ENCODE measurements at places on chromosomes 7 and 10.

GRCh38 chr10:72097448-72098300 is 9.3 kb upstream of the SPOCK2 start:
- no peak for DNase-seq

DNA sequence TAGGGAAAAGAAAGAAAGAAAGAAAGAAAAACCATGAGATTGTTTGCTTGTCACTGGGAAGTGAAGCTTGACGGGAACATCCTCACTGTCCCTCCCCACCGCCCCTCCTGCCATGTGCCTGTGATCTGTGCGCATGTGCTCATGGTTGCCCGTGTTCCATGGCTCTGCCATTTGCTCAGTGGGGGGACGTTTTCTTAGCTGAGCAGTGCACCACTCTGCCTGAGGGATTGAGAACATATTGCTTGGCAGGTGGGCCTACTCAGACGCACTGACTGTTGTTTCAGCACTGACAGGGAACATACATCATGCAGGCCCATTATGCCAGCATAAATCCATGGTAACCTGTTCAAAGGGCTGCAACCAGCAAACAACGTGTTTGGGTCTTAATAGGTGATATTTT is 747.9 kb upstream of the GALNT17 start:
- DNase-seq, result peak; percentile 91

GRCh38 chr7:132169730-132170129 is 406.5 kb downstream of the PLXNA4 start:
- no peak for DNase-seq

DNA sequence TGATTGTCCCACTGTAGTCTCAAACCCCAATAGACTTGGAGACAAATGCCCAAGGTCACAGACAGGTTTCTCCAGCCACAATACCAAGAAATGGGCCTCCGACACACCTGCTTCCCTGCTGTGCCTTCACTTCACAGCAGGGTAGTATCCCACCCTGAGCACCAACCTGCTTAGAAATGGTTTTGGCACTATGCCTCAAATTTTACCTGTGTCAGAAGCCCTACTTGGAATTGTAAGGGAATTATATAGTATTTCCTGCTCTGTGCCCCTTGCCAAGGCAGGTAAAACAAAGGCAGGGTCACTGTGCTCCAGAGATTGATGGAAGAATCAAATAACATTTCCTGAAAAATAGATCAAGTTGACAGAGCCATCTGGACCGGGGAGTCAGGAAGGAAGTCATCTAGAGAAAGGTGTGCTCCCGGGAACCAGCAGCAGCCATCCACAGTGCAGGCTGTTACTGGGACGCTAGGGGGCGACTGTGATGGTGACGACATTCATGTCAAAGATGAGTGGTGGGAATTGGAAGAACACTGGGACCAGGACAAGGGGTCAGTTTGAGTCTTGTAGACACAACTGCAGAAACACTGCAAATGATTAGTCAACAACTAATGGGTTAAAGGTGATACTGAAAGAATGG is 117.8 kb upstream of the AKR1E2 start:
- no peak for DNase-seq

GRCh38 chr7:29120955-29121354 is 25.4 kb downstream of the CPVL start:
- DNase-seq, result no peak

GRCh38 chr10:117275121-117275520 is 34.2 kb downstream of the SLC18A2 start:
- DNase-seq, result no peak

DNA sequence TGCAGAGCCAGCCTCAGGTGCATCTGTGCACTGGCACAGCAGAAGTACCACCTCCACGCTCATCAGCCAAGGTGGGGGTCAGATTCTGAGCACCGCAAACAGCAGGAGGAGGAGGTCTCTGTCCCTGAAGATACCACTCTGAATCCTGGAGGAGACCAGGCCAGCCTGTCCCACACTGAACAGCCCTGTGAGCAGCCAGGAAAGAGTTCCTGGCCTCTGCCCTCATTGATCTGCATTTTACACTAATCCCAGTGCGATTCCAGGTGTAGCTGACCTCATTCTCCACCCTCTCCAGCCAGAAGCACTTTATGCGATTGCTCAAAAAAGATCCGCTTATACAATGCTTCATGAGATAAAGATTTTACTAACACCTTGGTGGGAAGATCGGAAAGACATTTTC is 99.1 kb upstream of the CACUL1 start:
- no peak for DNase-seq

DNA sequence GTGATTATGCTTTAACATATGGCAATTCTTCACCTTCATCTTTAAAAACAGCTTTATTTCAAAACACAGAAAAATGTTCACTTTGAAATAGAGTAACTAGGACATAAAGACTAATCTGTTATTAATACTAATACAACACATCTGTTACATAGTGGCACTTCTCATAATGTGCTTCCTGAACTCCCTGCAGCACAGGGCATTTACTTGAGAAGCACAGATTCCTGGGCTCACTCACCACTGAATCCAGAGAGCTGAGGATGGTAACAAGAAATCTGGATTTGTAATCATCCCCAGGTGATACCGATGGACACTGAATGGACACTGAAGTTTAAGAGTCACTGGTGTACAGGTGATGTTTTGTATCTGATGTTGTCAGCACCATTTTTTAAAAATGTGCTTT is 96.1 kb downstream of the COL28A1 start:
- no peak for DNase-seq

DNA sequence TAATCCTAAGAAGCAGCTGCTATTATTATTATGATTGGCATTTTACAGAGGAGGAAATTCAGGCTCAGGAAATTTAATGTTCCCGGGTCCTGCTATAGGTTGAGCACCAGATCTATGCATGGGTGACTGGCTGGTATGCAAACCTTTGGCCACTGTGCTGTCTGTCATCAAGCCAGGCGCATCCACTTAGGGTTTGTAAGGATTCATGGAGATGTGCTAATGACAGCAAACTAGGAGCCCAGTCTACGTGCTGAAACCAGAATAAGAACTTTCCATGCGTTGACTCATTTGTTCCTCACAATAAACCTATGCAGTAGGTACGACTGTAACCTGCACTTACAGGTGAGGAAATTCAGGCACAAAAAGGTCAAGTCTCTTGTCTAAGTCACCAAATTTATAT is 64.5 kb upstream of the ZMIZ1 start:
- no peak for DNase-seq

DNA sequence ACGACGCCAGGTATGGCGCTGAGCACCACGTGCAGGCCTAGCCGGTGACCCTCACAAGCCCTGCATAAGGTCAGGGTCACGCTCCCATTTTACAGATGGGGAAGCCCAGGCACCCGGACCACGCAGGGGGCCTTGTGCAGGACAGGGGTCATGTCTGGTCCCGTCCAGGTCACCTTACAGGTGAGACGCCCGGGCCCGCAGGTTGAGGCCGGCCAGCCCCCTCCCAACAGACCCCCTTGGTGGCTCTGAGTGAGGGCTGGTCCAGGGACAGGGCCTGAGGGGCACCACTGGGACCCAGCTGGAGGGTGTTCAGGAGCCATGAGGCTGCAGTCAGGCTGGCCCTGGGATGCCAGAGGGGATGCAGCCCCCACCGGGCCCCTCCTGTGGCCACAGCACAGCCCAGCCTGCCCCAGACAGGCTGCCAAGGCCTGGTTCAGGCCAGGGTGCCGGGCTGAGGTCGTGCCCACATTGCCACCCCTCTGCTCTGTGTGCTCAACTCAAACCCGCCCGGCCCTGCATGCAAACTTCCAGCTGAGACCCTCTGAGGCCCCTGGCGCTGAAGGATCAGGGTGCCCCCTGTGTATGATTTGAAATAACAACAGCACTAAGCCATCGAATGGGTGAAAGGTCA is 69.0 kb downstream of the PWWP2B start:
- no peak for DNase-seq

DNA sequence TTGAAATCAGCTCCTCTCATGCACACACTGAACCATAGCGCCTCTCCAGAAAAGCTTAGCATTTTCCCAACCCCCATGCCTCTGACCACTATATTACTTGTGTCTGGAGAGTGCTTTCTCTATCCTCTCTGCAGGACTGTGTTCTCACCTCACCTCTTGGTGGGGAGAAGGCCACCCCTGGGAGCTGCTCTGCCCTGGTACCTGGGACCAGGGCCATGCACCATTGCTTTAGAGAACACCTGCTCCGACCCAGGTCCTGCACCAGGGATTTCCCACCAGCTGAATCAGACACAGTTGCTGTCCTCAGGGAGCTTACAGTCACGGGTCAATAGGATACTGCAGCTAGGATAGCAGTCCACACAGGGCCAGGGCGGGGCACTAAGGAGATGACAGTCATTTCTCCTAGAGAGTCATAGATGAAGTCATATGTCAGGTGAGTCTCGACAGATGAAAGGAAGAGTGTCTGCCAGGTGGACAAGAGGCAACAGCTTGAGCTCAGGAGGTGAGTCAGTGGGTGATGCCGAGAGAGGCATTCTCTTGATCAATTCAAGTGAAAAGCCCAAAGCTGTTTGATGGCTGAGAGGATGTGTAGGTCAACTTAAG is 619 bp upstream of the LMTK2 start:
- no peak for DNase-seq

DNA sequence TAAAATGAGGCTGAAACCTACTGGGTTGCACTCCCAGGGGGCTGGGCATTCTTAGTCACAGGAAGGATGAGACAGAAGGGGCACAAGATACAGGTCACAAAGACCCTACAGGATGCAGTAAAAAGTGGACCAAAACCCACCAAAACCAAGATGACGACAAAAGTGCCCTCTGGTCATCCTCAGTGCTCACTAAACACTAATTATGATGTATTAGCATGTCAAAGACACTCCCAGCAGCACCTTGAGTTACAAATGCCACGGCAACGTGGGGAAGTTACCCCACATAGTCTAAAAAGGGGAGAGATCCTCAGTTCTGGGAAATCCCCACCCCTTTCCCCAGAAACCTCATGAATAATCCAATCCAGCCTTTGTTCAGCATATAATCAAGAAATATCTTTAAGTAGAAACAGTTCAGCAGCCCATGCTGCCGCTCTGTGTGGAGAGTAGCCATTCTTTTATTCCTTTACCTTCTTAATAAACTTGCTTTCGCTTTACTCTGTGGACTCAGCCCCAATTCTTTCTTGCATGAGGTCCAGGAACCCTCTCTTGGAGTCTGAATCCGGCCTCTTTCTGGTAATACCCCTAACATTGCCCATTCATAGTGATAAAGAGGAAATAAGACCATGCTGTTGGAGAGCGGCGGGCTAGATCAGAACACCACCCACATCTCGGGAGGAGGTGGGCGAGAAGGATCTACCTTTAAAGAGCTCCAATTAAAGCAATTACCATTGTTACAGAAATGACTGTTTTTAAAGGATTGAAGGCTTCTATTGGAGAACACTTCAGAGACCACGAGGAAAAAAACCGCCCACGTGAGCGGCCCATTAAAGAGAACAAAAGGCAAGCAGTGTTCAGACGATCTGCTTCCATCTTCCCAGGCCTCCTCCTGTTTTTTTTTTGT is 170.9 kb downstream of the USP6NL start:
- no peak for DNase-seq

DNA sequence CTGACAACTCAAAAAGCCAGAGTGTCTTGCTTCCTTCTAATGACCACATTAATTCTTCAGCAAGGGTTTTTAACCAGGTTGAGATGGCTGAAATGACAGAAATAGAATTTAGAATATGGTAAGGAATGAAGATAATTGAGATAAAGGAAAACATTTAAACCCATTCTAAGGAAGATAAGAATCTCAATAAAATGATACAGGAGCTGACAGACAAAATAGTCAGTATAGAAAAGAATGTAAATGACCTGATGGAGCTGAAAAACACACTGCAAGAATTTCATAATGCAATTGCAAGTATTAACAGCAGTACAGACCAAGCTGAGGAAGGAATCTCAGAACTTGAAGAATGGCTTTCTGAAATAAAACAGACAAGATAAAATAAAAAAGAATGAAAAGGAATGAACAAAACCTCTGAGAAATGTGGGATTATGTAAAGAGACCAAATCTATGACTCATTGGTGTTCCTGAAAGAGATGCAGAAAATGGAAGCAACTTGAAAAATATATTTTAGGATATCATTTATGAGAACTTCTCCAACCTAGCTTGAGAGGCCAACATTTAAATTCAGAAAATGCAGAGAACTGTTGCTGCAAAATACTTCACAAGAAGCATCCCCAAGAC is 87.1 kb downstream of the SAMD9 start:
- no peak for DNase-seq

- no peak for DNase-seq
Observed at GRCh38 chr10:5600908-5601307, 65.5 kb downstream of the ASB13 start.

DNA sequence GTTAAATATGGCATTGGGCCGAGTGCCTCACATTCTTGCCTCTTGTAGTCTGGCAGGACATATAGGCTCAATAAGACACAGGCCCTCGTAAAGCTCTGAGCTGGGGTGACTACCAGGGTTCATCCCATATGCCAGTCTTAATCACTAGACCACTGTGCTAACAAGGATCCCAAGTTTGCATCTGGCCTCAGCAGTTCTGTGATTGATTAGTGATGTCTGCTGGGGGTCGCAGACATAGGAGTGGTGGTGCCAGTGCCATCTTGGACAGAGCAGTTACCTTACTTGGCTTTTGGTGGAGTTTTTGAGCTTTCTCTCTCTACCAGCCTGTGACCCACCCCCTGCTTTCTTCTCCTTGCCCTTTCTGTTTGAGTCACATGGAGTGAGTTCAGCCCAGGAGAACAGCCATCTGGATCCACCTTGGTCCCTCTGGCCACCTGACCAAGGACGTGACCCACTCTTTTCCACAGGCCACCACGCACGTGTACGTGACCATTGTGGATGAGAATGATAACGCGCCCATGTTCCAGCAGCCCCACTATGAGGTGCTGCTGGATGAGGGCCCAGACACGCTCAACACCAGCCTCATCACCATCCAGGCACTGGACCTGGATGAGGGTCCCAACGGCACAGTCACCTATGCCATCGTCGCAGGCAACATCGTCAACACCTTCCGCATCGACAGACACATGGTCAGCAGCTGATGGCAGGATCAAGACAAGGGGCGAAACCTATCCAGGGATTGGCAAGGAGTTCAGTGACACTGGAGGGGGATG is 4.1 kb upstream of the VSIR start:
- no peak for DNase-seq

DNA sequence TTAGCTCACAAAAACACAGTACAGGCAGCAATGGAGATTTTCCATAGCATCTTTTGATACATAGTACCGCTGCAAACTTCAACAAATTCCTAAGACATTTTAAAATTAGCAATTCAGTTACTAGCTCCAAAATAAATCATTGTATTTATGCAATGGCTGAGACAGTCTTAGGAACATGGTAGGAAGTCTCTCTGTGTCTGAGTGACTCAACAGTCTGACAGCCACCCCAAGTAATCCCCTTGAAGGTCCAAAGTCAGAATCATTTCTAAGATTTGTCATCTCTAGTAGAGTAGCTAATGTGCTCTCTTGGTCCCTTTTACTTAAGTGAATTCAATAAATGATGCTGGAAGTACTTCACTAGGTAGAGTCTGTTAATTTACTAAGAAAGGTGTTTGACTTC is 93.8 kb upstream of the NOBOX start:
- no peak for DNase-seq

DNA sequence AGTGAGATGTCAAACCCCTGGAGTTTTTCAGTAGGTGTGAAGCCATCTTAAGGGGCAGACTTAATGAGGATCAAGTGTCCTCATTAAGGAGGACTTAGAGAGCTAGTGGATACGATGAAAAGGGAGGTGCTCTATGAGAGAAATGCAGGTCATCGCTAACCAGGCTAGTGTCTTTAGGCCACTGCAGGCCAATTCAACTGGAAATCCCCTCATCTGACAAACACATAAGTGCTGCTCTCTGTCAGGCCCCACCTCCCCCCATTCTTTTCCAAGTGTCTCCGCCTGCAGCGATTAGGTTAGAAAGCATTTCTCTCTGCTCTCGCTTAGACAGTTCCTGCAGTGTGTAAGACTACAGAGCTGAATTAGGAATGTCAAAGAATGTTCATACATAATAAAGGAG is 33.7 kb downstream of the RBM28 start:
- DNase-seq, result no peak

All from NCI-H446 treated with DMSO at 0.1 percent for 48 hours (cell line).